Cerebellar nuclear complex (tissue), 1 donor: ENCODE measurements at places on chromosomes 7 and 10.

DNA sequence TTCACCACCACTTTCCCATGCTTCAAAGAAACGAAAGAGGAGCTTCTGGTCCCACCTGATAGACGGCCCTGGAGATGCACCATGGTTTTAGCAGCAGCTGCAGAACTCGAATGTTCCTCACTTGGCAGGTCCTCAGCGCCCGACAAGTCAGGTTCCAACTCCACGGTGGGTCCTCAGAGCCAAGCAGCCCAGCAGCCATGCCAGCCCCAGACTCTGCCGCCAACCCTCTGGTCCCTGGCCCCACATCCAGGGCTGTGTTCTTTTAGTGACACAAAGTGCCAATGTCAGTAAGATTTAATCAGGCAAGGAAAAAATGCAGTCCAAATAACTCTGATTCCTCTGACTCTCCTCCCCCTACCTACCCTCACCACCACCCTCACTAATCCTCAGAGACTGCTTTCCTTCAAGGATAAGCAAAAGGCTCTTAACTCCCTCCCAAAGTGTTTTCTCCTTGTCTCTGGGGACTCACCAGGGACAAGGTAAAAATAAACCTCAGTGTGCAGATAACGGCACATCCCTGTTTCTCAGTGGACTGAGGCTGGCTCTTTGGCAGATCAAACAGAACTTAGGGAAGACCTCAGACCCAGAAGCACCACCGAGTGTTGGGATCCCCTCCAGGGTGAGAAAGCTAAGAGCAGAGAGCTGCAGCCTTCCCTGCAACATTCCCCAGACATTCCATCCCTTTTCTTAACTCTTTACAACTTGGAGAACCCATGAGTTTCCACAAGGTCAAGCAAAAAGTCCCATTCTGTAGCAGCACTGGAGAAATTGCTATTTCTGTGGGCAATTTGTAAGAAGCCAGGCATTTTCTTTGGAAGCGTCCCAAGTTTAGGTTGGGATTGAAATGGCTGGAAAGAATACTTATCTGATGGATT lies 358.9 kb downstream of the FRMD4A start:
- DNase-seq = no peak

GRCh38 chr7:82594665-82595064 lies 151.1 kb upstream of the CACNA2D1 start:
- no peak for DNase-seq

DNA sequence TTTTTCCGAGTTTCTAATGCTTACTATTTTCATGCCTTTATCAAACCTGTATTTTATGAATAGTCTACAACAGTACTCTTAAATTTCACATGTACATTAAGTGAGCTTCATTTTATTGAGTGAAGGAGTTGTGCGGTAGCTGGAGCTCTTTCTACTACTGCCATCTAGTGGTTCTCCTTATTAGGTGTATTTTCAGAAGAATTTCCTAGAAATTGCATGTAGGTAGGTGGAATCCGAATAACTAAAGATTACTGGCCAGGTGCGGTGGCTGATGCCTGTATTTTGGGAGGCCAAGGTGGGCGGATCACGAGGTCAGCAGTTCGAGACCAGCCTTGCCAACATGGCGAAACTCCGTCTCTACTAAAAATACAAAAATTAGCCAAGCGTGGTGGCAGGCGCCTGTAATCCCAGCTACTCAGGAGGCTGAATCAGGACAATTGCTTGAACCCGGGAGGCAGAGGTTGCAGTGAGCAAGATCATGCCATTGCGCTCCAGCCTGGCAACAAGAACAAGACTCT lies 38.3 kb downstream of the LRRC72 start:
- DNase-seq = peak; percentile 7

GRCh38 chr10:43944381-43945093 lies 295.9 kb upstream of the ZNF32 start:
- DNase-seq = no peak

- DNase-seq = no peak
These were observed 200.3 kb downstream of the DNAJB6 start for GRCh38 chr7:157537056-157537455.

DNA sequence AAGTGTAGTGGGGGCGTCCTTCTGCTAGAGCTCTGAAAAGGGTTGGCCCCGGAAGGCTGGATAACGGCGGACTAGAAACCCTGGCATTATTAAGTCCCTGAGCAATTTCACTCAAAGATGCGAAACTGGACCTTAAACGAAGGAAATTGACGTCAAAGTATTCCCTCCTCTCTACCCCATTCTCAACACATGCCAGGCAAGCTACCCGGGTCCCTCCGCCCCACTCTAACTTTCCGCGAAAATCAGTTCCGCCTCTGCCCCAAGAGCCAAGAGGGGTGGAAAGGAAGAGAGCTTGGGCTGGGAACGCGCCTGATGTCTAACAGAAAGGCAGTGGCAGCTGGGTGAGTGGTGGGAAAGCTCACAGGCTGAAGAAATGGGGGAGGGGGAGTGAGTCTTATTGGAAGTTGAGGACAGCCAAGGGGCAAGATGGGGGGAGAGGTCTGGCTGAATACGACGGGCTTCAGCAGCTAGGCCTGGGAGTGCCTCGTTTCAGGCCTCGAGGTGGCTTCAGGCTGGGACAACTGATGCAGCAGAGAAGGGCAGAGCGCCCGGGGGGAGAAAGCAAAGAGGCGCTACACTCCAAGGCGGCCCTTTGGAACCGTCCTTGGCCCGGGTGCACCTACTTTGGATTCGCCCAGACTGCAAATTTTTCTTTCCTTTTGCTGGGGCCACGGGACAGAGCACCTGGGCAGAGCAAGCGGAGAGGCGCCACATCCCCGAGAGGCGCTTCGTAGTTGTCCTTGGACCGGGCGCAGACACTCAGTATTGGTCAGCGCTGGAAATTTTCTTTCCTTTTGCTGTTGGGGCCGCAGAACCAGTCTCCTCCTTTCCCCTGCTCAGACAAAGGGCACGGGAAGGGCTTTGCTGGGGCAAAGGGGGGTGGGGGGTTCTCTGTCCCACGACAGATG lies 2.0 kb upstream of the FEZF1 start:
- no peak for DNase-seq

- no peak for DNase-seq
These were observed 5.1 kb downstream of the PRXL2A start for GRCh38 chr10:80413271-80413996.

- no peak for DNase-seq
These were observed 450.2 kb upstream of the GALNT17 start for GRCh38 chr7:70681469-70682350.

- no peak for DNase-seq
These were observed 378.0 kb downstream of the CCSER2 start for GRCh38 chr10:84706431-84706830.

DNA sequence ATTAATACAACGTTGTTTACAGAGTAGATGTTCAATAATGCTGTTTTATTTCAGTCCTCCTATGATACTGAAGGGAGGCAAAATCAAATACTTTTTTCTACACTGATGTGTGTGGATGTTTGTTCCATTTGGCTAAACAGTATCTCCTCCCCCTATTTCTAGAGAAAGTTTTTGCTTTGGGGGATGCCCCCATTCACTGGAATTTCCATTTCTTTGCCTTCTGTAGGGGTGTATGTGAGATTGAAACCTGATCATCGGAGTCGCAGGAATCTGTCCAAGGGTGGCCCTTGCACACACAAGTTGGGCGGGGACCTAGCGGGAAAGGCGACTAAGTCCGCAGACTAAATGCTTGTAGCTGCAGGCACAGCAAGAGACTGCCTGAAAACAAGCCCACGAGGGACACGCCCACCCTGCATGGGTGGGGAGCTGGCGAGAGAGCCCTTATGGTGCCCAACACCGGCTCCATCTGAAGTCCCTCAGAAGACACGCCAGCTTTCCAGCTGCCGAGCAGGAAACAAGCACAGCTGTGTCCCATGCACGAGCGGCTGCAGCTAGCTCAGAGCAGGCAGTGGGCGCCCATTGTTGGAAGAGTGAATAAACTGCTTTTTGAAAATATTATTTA lies 58.0 kb downstream of the ESYT2 start:
- no peak for DNase-seq

- no peak for DNase-seq
These were observed 87.4 kb upstream of the WAC start for GRCh38 chr10:28445516-28445915.

GRCh38 chr10:70579234-70580002 lies 23.1 kb downstream of the PRF1 start:
- DNase-seq = no peak

DNA sequence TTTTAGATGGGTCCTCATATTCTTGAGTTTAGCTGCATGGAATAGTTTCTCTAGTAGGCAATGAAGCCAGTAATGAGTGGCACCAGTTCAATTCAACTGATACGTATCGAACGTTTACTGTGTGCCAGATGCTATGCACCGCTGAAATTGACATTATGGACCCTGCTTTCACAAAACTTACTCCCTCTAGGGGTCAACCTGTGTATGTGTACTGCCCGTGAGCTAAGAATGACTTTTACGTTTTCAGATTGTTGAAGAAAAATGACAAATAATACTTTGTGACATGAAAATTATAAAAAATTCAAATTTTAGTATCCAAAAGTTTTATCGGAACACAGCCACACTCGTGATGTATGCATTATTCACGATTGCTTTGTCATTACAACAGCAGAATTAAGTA lies 95.5 kb downstream of the ZMYND11 start:
- no peak for DNase-seq

DNA sequence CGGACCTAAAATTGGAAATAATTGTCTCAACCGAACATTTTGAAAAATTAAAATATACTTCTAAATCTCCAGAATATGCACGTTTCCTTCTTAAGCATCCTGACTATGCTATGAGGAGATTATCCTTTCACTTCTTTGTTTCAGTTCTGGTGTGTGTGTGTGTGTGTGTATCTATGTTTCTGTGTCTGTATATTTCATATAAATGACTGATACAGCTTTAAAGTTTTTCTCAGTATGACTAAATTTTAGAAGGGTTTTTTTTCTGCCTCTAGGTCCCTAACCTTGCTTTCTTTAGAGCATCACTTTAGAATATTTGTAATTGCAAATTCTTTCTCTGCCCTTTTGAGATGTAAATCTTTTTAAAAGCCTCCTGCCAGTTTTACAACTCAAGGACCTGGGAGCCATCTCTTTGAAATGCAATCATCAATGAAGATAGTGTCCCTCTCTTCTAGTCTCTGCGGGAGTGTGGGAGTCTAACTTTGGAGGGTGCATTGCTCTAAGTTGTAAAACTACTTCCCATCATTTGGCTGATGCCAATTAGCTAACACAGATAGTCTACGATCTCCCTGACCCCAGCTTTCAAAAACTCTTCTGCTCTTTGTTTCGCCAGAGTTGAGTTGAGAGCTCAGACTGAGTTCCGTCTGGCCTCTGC lies 782.0 kb upstream of the ZWINT start:
- DNase-seq = no peak

DNA sequence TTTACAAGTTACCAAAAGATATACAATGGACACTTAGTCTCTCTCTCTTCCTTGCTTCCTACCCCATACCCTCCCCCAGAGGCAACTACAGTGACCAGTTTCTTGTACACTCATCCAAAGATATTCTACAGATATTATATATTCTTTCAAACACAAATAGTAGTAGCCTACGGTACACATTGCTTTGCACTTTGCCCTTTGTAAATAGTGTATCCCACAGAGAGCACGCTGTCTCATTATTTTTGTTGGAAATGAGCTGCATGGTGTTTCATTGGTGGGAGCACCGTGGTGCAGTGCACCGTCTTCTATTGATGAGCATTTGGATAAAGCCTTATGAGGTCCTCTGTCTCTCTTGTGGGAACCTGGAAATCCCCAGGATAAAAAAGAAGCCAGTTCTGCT lies 24.2 kb downstream of the STRA8 start:
- DNase-seq = no peak

DNA sequence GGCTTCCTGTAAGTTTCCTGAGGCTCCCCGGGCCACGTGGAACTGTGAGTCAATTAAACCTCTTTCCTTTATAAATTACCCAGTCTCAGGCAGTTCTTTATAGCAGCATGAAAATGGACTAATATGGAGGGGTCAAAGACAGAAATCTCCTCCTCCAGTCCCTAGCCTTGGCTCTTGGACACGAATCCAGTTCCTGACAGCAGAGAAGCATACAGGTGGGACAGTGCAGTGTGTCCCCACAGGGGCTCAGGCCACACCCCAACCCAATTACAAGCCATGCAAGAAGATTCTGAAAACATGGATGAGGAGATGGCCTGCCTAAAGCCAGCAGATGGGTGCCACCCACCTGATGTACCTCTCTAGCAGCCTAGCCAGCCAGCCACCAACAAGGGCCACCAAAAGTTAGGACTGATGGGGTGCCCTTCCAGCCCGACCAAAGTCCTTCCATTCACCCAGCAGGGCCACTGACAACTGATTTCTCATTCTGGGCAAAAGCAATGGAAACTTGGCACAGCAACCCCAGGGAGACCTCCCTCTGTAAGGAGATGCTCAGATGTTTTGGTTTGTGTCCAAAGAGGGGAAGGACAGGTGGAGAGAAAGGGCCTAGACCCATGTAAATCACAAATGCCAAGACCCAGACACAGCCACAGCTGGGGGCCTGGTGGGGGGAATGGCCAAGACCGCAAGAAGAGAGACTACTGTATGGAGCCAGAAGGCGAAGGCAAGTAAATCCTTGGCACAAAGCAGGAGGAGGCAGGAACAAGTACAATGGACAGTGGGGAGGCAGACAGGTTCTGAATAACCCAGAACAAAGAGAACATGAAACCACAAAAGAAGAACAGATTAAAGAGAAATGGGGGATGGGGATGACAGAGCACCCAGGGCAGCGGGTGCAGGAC lies 13.6 kb downstream of the GPRIN2 start:
- no peak for DNase-seq

- DNase-seq = no peak
These were observed 2.5 kb downstream of the PRR15 start for GRCh38 chr7:29565982-29566746.

GRCh38 chr10:14604181-14605142 lies 170.2 kb downstream of the FAM107B start:
- peak; percentile 49 for DNase-seq

- no peak for DNase-seq
These were observed 900 bp downstream of the CDHR1 start for GRCh38 chr10:84195044-84195830.

DNA sequence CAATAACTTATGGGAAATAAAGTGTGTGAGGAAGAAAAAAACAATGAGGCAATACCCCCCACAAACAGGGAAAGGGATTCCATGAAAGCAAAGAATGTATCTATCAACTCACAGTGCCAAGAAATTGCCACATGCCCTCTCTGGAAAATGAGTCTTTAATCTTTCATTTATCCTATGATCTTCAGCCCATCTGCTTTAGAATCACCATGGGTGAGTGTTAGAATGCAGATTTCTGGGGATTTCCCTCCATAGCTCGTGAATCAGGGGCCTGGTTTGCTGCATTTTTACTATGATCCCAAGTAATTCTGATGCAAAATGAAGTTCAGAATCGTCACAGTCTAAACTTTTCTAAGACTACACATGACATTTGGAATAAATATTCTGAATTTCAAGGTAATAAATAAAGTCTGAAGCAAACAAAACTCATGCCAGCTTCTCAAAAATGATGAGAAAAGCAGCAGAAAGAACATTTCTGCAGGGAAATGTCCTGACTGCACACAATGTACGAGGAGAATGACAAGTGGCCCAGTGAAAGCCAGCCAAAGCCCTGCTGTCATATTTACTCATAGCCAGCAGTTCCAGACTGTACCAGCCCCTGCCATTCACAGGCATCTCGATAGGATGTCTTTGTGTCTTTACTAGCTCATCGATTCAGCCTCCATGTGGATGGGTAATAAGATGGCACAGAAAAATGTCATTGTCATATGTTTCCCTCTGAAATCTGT lies 167.1 kb downstream of the ELMO1 start:
- no peak for DNase-seq
